G401 (cell line): ENCODE measurements at places on chromosomes 2 and 18. TPM values are rescaled to one million over a fixed set of nuclear protein-coding genes. Genes with fewer than 3 reads are reported as not detected.

ZNF516 gene
- 8.4 and 9.6 TPM in 2 replicates for total RNA-seq

DNA sequence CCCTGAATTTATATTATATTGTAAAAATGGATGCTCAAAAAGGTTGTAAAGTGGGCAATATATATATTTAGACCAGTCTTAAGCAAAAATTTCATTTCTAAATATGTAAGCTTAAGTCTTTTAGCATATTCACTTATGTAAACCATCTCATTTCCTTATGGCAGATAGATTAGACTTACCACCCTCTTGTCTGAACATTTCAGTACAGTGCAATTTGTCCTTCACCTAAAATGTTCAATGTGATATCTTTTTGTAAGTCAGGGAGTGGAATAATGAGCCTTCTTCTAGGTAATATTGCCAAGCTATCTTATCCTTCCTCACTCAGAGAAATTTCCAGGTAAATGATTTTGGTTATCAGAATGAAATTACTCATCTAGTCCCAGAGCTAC is 92.3 kb downstream of the KLF7 start:
- no peak for DNase-seq

DNA sequence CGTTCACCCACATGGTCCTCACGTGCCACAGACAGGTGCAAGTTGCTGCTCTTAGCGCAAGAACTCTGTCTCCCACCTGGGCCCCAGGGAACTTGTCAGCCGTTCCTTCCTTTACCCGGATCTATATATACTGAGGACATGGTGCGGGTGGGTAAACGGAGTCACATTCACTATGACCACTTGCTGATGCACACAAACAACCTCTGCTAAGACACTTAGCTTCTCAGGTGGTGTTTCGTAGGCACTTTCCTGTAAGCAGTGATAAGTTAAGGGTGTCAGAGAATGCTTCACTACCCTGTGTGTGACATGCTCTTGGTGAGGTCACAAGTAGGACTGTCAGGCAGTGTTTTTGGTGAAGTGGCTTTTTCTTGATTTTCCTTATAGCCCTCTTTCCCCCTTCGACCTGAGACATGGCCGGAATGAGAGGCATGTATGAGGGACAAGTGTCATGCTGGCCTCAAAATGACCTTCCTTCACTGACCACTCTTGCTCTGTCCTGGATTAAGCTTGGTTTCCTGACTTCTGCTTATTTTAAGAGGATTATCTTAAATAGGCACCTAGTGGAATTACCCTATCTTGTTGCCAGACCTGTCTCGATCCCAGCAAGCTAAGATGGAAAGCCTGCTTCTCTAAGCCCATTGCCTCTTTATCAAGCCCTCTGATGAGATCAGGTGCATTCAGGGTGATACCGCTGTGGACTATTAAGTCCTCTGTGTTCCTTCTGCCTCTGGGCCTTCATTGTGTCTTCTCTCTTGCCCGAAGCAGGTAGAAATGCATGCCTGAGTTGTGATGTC is 97.1 kb upstream of the CELF4 start:
- DNase-seq, result no peak

DNA sequence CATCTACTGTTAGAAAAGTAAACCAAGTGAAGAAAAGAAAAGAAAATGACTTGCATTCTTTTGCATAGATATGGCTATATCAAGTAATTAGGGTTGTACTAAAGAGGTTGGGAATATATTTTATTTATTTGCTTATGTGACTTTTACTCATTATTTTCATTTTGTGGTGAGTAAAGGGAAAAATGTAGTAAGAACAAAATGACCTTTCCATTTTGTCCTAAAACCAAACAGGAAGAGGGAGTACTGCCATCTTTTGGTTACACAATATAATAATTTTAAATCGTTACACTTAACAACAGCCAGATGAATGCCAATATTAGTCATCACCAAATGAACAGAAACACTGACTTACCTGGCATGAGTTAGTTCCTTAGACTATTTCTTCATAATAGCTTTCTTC is 47.3 kb upstream of the NDUFV2 start:
- DNase-seq, result peak; percentile 73
